Activated naive CD4-positive, alpha-beta T cell treated with anti-CD3 and anti-CD28 coated beads, Interleukin-2, amount 50 U/mL, for 72 hours (primary cell): ENCODE measurements at places on chromosomes 16 and 17.

DNA sequence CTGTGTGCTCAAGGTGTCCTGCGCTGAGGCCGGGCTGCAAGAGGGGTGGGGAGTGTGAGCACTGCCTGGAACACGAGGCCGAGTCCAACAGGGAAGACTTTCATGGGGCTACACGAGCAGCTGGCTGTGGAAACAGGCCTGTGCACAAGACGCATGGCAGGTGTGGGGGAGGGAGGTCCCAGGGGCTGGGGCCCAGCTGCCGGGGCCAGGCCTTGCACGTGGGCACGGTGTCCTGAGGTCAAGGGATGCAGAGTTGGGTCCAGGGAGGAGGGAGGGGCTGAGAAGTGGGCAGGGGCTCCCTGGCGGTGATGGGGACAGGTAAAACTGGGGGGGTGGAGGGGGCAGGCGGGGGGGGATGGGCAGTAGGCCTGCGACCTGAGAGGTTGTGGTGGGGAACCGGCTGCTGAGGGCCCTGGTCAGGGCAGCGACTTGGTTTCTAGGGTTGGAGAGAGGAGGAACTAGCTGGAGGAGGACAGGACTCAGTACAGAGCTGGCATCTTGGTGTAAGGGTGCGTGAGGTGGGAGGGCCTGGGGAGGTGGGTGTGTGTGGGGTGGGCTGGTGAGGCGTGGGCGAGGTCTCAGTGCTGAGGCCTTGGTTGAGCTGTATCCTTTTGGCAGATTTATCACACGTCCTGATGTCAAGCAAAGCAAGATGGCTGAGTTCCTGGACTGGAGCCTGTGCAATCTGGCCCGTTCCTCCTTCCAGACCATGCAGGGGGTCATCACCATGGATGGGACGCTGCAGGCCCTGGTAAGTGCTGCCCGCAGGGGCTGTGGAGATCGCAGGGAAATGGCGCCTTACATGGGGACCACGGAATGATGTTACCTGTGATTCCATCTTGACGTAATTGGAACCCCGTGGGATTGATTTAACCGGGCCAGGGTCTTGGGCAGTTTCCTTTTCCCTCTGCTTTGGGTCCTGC, 29.4 kb downstream of the TBCD start:
- DNase-seq: no peak

DNA sequence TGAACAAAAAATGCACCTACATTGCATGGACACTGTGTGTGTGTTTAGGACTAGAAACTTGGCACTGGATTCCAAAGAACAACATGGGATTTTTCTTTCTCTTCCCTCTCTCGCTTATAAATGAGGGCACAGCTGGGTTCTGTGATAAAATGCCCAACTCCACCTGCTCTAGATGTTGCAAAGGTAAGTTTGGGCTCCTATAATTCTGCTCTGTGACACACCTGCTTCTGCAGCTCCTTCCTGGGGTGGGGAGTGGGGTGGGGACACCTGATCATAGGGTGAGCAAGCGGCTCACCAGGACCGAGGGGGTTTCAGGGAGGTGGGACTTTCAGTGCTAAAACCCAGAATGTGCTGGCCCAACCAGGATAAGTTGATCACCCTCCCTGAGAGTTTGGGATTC, 104.3 kb downstream of the AXIN2 start:
- DNase-seq: no peak

GRCh38 chr16:16010194-16010593, 60.8 kb downstream of the ABCC1 start:
- no peak for DNase-seq

- no peak for DNase-seq
These were observed 57.0 kb upstream of the CLEC19A start for GRCh38 chr16:19228575-19228974.

GRCh38 chr16:89174877-89175276, 3.3 kb downstream of the CDH15 start:
- no peak for DNase-seq

- DNase-seq: peak; percentile 60
These were observed 103.0 kb downstream of the RAB11FIP4 start for GRCh38 chr17:31494259-31495021.
